ENCODE measurements at places on chromosomes 3 and 15.
A peak's percentile ranks its signal among the peaks of the same experiment; 100 is the strongest.

DNA sequence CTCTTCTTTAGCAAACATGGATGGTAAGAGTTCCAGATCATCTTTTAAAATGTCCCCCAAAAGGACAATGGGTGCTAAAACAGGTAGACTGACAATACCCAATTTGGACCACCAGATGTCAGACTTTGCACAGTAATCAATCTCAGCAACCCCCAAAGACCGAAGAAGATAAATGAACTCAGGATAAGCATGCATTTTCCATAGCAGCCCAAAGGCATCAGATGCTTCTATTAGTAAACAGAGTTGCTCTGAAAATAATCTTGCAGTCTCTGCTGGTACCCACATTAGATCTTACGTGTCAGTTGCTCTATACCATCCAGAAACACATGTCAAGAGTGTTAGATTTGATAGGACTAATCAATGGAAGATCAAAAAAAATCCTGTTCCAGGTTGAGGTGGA is 20.6 kb downstream of the MYH15 start:
- DNase-seq, result no peak

- DNase-seq, result no peak
These were observed 28.5 kb downstream of the PLCL2 start for GRCh38 chr3:16913264-16913580.

GRCh38 chr3:24773798-24774197 is 279.1 kb upstream of the THRB start:
- peak; percentile 31 for DNase-seq

- no peak for DNase-seq
These were observed 146.7 kb downstream of the FBN1 start for GRCh38 chr15:48498828-48499227.

DNA sequence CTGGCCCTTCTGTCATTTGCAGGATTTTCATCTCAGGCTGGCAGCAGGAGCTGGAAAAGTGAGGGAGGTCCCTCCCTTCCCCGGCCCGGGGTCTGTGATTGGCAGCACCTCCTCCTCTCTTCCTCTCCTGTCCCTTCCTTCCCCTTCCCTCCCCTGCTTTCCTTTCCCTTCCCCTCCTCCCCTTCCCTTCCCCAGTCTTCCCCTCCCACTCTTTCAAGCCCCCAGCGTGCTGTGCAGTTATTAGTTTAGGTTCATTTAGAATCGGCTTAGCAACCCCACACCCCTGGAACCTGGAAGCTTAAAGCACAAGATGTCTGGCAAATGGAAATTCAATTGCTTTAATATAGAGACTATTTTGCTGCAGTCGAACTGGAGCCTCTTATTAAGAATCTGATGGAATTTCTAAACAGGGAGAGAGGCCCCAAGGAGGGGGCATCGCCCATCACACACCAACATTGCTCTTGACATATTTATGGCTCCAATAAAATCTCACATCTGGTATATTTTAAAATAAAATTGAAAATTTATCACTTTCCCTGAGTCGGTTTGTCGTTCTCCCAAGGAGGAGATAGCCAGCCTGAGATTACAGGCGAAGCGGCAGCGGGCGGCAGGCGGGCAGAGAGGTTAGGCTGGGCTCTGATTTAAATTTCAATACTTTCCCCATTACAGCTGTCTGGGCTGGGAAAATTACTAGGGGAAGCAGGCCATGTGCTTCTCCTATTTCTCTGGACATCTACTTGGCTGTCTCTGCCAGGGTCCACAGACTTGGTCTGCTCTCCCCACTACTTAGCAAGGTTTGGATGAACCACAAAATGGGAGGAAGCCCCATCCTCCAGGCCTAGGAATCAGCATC is 98.9 kb downstream of the LINGO1 start:
- peak; percentile 14 for DNase-seq

DNA sequence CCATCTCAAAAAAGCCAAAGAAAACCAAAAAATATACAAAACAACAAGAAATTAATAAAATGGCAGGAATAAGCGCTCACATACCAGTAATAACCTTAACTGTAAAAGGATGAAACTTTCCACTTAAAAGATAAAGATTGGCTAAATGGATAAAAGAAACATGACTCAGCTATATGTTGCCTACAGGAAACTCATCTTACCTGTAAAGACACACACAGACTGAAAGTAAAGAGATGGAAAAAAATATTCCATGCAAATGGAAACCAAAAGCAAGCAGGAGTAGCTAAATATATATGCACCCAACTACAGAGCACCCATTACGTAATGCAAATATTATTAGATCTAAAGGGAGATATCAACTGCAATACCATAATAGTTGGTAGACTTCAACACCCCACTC is 49.7 kb downstream of the ADAM10 start:
- no peak for DNase-seq

DNA sequence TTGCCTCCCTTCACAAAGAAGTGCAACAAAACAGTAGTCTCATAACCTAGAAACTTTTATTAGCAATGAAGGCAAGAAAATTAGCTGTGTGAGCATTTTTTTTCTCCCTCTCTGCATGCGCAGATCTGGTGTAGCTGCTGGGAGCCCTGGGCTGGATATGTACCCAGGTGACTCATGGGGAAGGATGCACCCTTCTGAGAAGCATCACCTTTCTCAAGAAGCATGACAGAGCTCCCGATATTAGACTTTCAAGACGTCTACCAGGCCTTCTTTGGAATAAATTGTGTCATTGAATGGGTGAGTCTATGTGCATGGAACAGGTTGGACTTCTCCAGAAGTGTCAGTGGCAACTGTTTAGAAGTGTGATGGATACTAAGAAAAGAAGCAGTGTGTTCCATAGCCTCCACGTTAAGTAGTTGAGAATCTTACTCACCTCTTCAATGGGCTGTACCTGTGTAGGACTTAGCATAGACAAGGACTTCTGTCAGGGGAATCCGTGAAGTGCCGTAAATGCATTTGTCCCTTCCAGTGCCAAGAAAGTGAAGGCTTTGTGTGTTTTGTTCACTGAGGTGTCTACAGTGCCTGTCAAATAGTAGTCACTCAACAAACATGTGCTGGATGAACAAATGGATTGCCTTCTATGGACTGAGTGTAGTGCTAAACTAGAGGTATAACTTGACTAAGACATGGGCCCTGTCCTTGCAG is 47.7 kb upstream of the RASGRP1 start:
- no peak for DNase-seq

DNA sequence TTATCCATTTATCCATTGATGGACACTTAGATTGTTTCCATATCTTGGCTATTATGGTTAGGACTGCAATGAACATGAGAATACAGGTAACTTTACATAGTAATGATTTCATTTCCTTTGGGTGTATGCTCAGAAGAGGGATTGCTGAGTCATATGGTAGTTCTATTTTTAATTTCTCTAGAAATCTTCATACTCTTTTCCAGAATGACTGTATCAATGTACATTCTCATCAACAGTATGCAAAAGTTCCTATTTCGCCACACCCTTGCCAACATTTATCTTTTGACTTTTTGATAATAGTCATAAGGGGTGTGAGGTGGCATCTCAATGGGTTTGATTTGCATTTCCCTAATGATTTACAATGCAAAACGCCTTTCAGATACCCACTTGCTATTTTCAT is 6.2 kb upstream of the NIPA1 start:
- DNase-seq, result no peak

GRCh38 chr3:123339302-123339701 is 109.6 kb downstream of the ADCY5 start:
- no peak for DNase-seq

DNA sequence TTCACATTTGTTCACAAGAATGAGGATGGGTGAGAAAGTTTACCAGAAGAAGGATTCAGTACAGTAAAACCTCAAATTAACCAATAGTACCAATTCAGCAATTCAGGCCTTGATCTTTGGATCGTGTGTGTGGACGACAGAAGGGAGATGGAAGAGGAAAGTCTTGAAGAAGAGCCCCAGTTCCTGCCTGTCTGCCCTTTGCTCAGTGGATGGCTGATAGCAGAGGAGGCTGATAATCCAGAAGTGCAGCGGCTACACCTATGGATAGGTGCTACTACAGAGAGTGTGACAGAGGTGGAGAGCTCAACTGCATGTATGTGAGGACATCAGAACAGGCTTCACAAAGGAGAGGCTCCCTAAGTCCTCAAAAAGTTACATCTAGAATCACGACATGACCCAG is 29.2 kb upstream of the PLXND1 start:
- DNase-seq, result no peak
